ENCODE measurements at places on chromosomes 6 and 20.

- no peak for DNase-seq
Observed at GRCh38 chr6:51996296-51996947, 91.0 kb downstream of the PKHD1 start.

- DNase-seq: no peak
Observed at GRCh38 chr6:127907960-127908640, 7.2 kb upstream of the THEMIS start.

DNA sequence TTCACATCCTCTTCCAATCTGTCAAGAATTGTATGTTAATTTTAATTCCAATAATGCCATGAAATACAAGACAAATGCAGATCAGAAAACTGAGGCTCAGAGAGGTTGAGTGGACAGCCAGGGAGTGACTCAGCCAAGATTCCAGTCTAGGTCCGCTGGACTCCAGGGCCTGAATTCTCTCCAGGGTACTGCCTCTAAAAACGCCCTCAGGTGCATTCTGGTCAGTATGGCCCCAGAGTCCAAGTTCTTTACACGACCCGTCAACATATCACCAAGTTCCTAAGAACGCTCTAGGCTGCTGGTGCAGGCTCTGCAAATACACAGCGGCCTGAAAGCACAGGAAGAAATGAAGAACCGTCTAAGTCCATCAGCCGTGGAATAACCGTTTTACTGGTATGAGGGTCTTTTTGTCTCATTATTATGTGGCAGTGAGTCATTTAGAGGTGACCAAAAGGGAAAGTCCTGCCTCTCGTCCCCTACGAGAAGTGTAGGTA lies 709 bp upstream of the ASXL1 start:
- DNase-seq: no peak

GRCh38 chr6:148842296-148843019 lies 95.6 kb downstream of the UST start:
- no peak for DNase-seq

DNA sequence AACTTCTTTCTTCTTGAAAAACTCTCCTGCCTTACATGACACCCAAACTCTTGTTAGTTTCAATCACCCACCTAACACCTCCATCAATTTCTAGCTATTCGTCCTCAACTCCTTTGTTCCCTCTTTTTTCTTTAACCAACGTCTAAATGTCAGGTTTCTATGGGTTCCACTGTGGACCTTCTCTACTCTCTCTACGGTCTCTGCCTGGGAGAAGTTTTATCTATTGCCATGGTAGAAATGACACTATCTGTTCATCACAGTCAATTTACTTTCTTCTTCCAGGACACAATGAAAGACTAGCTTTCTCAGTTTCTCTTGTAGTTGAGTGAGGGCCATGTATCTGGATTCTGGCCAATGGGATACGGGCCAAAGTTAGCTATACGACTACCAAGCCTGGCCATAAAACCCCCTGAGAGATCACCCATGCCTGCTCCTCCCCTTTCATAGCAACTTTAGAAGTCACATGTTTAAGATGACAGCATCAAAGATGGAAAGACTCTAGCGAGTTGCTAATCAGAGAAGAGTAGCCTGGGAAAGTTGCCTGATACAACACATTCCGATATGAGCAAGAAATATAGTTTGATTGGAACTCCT lies 17.9 kb downstream of the RNGTT start:
- no peak for DNase-seq

GRCh38 chr6:37011656-37012378 lies 6.4 kb downstream of the FGD2 start:
- DNase-seq: no peak

GRCh38 chr6:113353392-113353791 lies 503.8 kb upstream of the MARCKS start:
- DNase-seq: no peak

DNA sequence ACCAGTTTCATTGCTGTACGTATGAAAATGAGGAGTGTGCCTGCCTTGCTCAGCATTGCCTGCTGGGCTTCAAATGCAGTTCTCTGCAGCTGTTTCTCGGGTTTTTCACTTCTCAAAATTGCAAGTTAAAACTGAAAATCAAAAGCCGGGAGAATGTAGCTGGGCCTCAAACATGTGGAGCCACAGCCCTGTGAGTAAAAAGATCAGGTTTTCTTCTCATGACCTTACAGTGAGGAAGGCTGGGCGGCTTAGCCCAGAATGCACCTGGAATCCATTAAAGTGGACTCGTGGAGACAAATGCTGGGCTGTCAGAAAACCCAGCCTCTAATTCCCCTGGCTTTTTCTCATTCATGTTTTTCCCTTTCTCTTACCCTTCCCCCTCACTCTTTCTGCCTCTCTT lies 34.4 kb downstream of the DSE start:
- no peak for DNase-seq

DNA sequence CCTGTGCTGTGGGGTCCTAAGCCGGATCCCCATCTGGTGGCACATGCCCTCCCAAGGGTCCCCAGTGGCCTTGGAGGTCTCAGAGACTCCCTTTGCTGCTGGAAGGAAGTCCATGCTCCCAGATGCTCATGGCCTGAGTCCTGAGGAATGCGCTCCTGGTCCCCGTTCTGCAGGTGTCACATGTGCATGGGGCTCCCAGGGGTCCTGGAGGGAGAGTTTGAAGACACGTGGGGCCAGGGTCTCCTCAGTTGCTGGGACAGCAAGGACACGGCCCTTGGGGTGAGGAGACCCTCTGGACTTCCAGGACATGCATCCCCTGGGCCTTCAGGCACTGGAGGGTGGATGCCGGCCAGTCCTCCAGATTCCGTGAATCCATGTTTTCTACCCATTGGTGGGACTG lies 11.7 kb downstream of the ZBP1 start:
- no peak for DNase-seq

DNA sequence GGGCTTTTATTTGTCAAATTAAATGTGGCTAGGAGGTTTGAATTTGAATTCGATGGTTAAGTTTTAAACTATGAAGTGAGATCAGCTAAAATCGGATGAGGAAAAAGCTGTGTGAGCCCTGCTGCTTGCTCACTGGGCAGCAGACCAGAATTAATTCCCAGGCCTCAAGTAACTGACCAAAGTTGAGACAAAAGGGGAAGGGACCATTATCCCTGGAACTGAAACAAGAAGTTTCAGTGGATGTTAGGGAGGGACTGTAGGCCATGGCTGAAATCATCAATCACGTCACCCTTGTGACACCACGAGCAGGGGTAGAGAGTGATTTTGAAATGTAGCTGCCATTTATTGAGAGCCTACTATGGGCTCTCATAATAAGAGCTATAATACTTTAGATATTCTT lies 7.0 kb upstream of the PRSS35 start:
- no peak for DNase-seq

DNA sequence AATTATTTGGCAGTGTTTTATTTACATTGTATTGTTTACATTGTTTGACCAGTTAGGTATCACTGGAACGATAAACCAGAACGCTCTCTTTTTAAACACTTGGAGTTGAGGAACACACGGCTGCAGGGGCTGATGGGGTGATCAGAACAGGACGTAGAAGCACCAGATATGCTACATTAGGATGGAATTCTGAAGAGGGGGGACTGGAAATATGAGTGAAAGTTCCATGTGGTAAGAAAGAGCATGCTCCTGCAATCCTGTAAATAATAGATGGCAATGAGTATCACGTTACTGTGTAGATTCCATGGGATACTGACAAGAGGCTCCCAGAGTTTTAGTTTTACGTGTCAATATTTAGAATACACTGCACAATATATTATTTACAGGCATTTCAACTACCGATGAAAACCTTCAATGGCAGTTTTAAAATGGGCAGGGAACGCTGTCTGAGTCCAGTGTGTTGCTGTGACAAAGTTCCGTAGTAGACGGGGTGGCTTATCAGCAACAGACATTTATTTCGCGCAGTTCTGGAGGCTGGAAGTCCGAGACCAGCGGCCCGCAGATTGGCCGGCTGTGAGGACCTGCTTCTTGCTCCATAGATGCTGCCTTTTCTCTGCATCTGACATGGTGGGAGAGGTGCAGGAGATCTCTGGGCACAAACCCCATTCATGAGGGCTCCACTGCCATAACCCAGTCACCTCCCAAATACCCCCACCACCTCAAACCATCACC lies 43.1 kb downstream of the SYNJ2 start:
- no peak for DNase-seq

- no peak for DNase-seq
Observed at GRCh38 chr6:85461798-85462170, 11.9 kb downstream of the NT5E start.

- DNase-seq: no peak
Observed at GRCh38 chr6:39777661-39778060, 14.5 kb upstream of the DAAM2 start.

- DNase-seq: no peak
Observed at GRCh38 chr6:104943781-104944180, 13.1 kb upstream of the LIN28B start.

DNA sequence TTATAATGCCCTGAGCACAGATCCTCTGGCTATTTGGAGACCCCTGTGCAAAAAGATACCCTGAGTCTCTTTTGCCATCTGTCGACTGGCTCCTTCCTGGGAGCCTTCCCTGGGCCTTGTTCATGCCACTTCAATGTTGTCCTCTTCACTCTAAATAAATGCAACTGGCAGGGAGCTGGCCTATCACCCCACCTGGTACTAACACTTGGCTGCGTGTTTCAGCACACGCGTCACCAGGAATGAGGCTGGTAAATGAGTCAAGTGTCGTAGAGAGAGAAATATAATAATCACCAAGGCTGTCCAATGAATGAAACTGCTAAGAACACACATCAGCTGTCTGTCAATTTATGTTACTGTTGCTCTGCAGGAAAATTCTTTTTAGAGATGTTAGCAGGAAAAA lies 374.6 kb upstream of the JARID2 start:
- no peak for DNase-seq

DNA sequence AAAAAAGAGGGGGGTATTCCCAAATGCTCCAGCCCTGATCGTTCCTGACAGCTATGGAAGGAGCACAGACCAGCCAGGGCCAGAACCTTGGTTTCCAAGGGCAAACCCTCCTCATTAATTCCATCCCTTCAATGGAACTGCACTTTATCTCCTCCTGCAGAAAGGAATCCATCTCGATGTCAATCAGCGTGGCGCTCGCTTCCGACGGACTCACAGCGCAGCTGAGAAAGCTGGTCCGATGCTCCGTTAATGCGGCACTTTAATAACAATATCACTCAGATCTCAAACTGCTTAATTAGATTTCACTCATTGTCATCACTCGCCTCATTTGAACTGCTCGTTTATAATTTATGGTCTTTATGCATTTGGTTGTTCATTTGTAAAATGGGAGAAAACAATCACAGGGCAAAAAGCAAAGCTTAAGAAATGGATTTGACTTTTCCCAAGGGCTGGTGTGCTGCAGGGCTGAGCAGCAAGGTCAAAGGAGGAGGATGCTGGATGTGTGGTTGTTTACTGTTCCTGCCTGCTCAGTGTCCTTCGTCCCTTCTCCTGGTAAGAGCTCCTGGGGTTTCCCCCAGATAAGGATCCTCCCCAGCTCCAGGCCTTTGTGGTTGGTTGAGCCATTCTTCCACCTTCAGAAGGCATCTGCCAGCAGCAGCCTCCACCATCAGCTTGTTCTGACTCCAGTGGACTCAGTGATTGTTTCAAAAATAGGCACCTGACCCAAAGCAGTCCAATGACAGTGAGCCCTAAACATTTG lies 152.7 kb downstream of the ANKRD60 start:
- DNase-seq: no peak

DNA sequence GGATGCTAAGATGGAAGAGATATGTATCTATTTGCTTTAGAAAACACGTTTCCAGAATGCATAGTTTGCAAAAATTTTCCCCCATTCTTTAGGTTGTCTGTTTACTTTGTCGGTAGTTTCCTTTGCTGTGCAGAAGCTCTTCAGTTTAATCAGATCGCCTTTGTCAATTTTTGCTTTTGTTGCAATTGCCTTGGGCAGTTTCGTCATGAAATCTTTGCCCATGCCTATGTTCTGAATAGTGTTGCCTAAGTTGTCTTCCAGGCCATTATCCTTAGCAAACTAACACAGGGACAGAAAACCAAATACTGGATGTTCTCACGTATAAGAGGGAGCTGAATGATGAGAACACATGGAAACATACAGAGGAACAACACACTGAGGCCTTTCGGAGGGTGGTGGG lies 454.2 kb upstream of the SLC35B3 start:
- no peak for DNase-seq

- DNase-seq: no peak
Observed at GRCh38 chr6:137798846-137799245, 68.2 kb upstream of the TNFAIP3 start.

- DNase-seq: no peak
Observed at GRCh38 chr6:39488255-39488879, 165.9 kb upstream of the KCNK16 start.

- DNase-seq: no peak
Observed at GRCh38 chr6:86010915-86011786, 368.5 kb upstream of the SYNCRIP start.

GRCh38 chr6:56270812-56271441 lies 23.5 kb upstream of the COL21A1 start:
- no peak for DNase-seq

DNA sequence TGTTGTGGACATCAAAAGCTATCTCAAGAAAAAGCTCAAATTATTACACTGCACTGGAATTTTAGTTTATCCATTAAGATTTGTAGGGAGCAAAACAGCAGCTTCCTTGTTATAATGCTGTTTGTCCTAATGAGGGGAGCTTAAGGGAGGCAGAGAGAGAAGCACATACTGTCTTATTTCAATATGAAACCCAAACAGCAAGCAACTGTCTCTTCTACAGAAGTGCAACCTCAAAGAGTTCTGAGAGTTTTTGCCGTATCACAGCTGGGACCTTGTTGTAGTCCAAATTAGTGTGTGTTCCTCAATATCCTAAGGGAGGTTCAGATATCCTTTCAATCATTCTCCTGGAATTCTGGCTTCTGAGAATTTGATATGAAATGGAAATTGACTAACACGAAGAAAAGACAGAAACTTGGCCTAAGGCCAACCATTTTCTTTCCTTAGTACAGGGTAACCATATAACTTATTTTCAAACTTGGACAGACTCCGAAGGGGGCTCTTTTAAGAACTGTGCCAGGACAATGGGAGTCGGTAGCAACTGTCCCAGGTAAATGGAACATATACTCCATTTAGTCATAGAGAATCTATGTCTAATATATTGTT lies 149.3 kb upstream of the CCN2 start:
- DNase-seq: no peak

- DNase-seq: no peak
Observed at GRCh38 chr6:91852252-91852651, 1265.4 kb upstream of the MAP3K7 start.
